ENCODE measurements at places on chromosomes 7 and 10.
A peak's percentile ranks its signal among the peaks of the same experiment; 100 is the strongest.

- DNase-seq: no peak
These were observed 16.4 kb upstream of the NODAL start for GRCh38 chr10:70457759-70458305.

- peak; percentile 40 for DNase-seq
These were observed 4.5 kb upstream of the SEMA3D start for GRCh38 chr7:85191383-85191782.

GRCh38 chr7:43501870-43502269 is 81.0 kb upstream of the STK17A start:
- peak; percentile 43 for DNase-seq

- DNase-seq: no peak
These were observed 28.7 kb downstream of the PRSS2 start for GRCh38 chr7:142799437-142799835.

- no peak for DNase-seq
These were observed 1050.7 kb downstream of the SORCS3 start for GRCh38 chr10:105691811-105692210.

DNA sequence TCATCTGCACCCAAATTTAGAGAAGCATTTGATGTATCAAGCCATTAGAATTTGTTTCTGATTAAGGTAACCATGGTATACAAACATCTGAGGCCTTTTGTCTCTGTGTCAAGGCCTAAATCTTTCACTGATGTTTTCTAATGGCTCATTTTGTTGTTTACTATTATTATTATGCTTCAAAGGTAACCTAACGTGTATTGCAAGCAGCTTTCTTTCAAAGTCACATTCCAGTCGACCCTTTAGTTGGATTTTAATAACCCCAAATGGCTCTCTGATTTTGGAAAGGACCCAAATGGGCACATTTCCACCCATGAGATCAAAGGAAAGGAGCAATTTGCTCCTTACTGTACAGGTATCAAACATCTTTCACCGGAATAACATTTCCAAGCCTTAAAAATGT is 46.7 kb upstream of the WNT16 start:
- no peak for DNase-seq

DNA sequence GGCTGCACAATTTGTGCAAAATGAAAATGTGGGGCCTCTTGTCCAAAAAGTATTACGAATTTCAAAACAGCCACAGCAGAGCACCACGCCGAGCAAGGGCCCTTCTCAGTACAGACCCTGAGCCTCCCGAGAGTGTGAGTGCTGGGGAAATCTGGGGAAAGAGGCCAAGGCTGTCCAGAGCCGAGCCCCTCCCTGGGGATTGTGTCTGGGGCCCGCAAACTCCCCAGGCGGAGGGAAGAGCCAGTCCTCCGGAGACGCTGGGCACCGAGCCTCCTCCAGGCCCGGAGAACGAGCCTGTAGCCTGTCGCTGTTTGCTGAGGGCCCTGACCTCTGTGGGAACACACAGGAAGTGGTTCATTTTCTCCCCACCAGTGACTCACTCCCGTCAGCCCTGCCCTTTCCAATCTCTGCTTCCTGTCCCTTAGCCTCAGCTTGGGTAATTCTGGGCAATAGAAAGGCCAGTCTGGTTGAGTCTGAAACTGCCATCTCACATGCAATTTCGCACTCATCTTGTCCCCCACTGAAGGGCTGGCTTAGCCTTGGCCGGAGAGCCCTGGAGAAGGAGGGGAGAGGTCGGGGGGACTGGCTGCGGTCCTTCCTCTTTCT is 19.5 kb upstream of the GNA12 start:
- DNase-seq: peak; percentile 98
